ENCODE measurements at places on chromosomes 4 and X.

GRCh38 chr4:88659890-88660208 lies 37.8 kb downstream of the NAP1L5 start:
- H3K4me1 ChIP-seq: no peaks in the 10 kb centered on the region
- no peaks in the 10 kb centered on the region for H3K27me3 ChIP-seq
- no peak for DNase-seq
- H3K4me3 ChIP-seq: no peak overlapping the region
- H3K27ac ChIP-seq: no peak overlapping the region

- no peak for DNase-seq
- no peaks in the 10 kb centered on the region for H3K36me3 ChIP-seq
- no peaks in the 10 kb centered on the region for H3K27me3 ChIP-seq
- no peaks in the 10 kb centered on the region for H3K4me1 ChIP-seq
These were observed 14.2 kb downstream of the FSTL5 start for GRCh38 chr4:162149644-162150043.

DNA sequence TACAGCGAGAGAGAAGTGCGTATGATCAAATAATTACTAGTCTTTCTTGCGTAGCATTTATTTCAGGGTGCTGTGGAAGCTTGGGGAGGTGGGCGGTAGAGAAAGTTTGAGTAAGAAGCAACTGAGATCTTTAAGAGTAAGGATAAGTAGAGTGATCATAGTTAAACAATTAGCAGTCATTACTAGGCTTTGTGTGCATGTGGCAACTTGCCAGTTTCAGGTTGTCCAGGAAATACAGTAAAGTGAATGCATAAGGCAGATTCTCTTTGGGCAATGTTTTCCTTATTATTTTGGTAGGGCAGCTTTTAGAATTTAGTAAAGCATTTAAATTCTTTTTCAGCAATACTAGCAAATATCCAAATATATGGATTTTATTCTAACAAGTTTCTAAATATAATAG lies 57.0 kb downstream of the HPGDS start:
- H3K27ac ChIP-seq: no peak overlapping the region
- H3K4me1 ChIP-seq: no peaks in the 10 kb centered on the region
- H3K27me3 ChIP-seq: no peaks in the 10 kb centered on the region
- H3K4me3 ChIP-seq: no peak overlapping the region
- DNase-seq: no peak

- H3K27ac ChIP-seq: no peak overlapping the region
- no peak for DNase-seq
- no peak overlapping the region for H3K4me3 ChIP-seq
- no peaks in the 10 kb centered on the region for H3K4me1 ChIP-seq
These were observed 1574.7 kb downstream of the STIM2 start for GRCh38 chr4:28435314-28435713.

- H3K27me3 ChIP-seq: no peaks in the 10 kb centered on the region
- no peaks in the 10 kb centered on the region for H3K36me3 ChIP-seq
- H3K27ac ChIP-seq: no peak overlapping the region
These were observed 25.6 kb downstream of the ATP10D start for GRCh38 chr4:47510506-47511143.

Data from CD8-positive, alpha-beta memory T cell (primary cell).